Fibroblast of pulmonary artery (primary cell): ENCODE measurements at places on chromosomes 4 and X.

DNA sequence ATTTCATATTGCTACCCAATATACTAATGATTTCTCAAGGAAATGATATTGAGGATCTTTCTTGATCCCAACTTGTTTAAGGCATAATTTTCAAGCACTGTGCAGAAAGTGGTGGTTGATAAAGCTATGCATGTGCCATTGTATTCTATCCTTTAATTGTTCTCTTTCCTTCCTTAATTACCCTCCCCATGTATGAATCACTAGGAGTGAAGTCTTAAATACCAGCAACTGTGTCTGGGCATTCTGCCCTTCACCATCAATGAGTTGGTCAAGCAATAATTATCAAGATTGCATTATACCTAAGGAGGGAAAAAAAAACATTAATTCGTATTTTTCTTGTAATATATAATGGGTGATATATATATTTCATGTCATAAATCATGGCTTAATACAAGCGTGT is 111.8 kb upstream of the FRMPD4 start:
- DNase-seq, result no peak

- no peak for DNase-seq
These were observed 256.1 kb upstream of the ADGRL3 start for GRCh38 chr4:60944060-60944459.

GRCh38 chr4:11002961-11003360 is 318.4 kb upstream of the CLNK start:
- DNase-seq, result no peak

GRCh38 chr4:88573995-88574394 is 18.3 kb upstream of the HERC3 start:
- DNase-seq, result peak; percentile 31

DNA sequence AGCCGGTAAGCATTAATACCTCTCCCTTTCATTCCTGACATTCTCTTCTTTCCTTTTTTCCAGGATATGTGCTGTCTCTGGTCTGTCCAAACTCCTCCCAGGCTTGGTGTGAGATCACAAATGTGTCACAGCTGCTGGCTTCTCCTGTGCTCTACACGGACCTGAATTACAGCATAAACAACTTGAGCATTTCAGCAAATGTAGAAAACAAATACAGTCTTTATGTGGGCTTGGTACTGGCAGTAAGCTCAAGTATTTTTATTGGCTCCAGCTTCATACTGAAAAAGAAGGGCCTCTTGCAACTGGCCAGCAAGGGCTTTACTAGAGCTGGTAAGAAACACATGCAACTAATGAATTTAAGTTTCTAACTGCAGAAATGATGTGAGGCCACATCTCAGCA is 8.4 kb downstream of the NIPAL1 start:
- DNase-seq, result peak; percentile 58

GRCh38 chr4:78642934-78643333 is 91.4 kb downstream of the ANXA3 start:
- DNase-seq, result no peak

- no peak for DNase-seq
These were observed 88.6 kb upstream of the TMEM164 start for GRCh38 chrX:109914114-109914849.

GRCh38 chr4:48429709-48430474 is 53.3 kb upstream of the SLC10A4 start:
- DNase-seq, result no peak
